ENCODE measurements at places on chromosomes 13 and 19. TPM values are rescaled to one million over a fixed set of nuclear protein-coding genes. Genes with fewer than 3 reads are reported as not detected.

PALM3 gene
- not detected for total RNA-seq

IRF2BP1 gene
- total RNA-seq = 17.1 TPM

ZNF8 gene
- total RNA-seq = 2.4 TPM

RFPL4A gene
- total RNA-seq = not detected

PEPD gene
- 24.1 TPM for total RNA-seq

CATSPERD gene
- total RNA-seq = not detected

ZNF844 gene
- 0.30 TPM for total RNA-seq

MYH14 gene
- total RNA-seq = 0.08 TPM

PSG5 gene
- total RNA-seq = not detected

SMIM44 gene
- not detected for total RNA-seq

PCSK4 gene
- 1.1 TPM for total RNA-seq

SLC25A41 gene
- not detected for total RNA-seq

DCT gene
- not detected for total RNA-seq

NCCRP1 gene
- total RNA-seq = 1.3 TPM

GGN gene
- total RNA-seq = 0.08 TPM

CEACAM8 gene
- total RNA-seq = not detected

HOMER3 gene
- 173 TPM for total RNA-seq

Data from hair follicular keratinocyte (primary cell).